ENCODE measurements at places on chromosomes 7 and 10. TPM values are rescaled to one million over a fixed set of nuclear protein-coding genes. Genes with fewer than 3 reads are reported as not detected.

Gene GSAP
- total RNA-seq = 18.4 TPM

DNA sequence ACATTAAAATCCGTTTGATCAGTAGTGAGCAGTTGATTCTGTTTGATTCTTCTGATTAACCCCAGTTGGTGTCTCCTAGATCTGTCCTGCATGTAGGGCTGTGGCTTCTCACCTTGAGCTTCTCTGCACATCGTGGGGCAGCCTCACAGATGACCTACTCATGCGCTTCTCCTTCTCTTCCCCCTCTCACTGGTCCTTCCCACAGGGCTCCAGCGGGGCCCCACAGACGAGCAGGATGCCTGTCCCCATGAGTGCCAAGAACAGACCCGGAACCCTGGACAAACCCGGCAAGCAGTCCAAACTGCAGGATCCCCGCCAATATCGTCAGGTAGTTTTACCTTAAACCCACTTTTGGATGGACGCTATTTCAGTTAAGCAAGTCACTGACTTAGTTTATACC lies 178.9 kb downstream of the ARHGAP21 start:
- DNase-seq = no peak

DNA sequence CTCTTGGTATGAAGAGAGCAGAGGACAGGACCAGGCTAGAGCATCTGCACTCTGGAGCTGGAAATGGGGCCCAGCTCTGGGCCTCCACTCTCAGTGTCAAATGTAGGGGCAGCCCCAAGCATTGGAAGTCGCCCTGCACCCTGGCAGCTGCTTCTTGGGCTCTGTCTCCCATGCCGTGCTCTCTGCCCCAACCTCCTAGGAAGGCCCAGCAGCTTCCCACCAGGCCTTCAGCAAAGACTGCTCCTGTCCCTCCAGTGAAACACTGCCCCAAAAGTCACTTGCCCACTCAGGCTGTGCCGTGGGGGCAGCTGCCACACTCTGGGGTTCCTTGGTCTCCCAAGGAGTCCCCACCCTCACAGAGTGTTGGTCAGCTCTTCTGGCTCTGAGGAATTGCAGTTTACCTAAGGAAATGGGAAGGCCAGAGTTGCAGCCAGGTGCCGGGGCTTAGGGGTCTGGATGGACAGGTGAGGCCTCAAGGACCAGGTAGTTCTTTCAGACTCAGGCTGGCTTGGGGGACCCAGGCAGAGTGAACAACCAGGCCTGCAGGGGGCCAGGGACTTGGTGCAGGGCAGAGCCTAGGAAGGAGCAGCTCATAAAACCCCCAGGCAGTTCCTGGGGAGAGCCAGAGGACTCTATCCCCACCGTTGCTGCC lies 9.4 kb upstream of the OPN4 start:
- DNase-seq = no peak

DNA sequence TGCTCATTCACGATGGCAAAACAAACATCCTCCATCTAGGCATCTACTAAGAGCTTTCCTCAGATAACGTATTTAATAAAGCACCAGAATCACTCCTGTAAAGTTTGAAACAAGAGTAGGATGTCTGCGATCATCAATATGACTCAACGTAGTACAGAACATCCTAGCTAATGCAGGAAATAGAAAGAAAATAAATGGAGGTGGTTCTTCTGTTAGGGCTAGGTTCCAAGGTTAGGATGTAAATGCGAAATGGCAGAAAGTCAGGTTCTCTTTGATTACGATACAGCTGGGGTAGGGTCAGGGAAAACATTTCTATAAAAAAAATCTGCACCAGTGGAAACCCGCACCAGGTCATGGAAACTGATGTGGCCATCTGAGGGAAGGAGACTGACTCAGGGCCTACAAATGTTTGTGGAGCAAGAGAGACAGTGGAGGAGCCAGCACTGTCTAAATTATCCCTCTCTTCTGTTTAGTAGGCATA lies 29.1 kb downstream of the CCDC6 start:
- no peak for DNase-seq

All from spinal cord (tissue), 10 donors.